ENCODE measurements at places on chromosomes 2 and 18. TPM values are rescaled to one million over a fixed set of nuclear protein-coding genes. Genes with fewer than 3 reads are reported as not detected.

The ALK gene
- total RNA-seq: 0.11 TPM

The NGEF gene
- 5.4 TPM for total RNA-seq

The HOXD8 gene
- not detected for total RNA-seq

The ANKRD44 gene
- total RNA-seq: 0.71 TPM

The ING5 gene
- 43.1 TPM for total RNA-seq

The TMEM200C gene
- total RNA-seq: 6.6 TPM

The EPAS1 gene
- 4.7 TPM for total RNA-seq
